Muscle of leg (tissue), 16 donors: ENCODE measurements at places on chromosomes 1 and 21. TPM values are rescaled to one million over a fixed set of nuclear protein-coding genes. Genes with fewer than 3 reads are reported as not detected.

DNA sequence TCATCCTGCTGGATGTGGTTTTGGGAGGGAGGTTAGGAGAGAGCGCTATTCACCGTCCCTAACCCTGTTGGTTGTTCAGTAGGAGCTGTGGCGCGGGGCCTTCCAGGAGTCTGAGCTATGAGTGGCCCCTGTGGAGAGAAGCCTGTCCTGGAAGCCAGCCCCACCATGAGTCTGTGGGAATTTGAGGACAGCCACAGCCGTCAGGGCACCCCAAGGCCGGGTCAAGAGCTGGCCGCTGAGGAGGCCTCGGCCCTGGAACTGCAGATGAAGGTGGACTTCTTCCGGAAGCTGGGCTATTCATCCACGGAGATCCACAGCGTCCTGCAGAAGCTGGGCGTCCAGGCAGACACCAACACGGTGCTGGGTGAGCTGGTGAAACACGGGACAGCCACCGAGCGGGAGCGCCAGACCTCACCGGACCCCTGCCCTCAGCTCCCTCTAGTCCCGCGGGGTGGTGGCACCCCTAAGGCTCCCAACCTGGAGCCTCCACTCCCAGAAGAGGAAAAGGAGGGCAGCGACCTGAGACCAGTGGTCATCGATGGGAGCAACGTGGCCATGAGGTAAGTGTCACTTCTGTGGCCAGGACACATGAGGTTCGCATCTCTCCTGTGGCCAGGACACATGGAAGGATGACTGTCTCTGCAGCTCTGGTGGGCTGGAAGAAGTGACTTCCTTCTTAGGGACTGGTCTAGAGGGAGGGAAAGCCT lies 1.2 kb downstream of the ZC3H12A start:
- DNase-seq, result no peak

Gene TBX19
- total RNA-seq, result 0.80 TPM

- DNase-seq, result peak; percentile 96
Observed at GRCh38 chr1:21338573-21339355, 48.5 kb upstream of the ECE1 start.

Gene ANKRD45
- total RNA-seq, result 0.53 TPM

DNA sequence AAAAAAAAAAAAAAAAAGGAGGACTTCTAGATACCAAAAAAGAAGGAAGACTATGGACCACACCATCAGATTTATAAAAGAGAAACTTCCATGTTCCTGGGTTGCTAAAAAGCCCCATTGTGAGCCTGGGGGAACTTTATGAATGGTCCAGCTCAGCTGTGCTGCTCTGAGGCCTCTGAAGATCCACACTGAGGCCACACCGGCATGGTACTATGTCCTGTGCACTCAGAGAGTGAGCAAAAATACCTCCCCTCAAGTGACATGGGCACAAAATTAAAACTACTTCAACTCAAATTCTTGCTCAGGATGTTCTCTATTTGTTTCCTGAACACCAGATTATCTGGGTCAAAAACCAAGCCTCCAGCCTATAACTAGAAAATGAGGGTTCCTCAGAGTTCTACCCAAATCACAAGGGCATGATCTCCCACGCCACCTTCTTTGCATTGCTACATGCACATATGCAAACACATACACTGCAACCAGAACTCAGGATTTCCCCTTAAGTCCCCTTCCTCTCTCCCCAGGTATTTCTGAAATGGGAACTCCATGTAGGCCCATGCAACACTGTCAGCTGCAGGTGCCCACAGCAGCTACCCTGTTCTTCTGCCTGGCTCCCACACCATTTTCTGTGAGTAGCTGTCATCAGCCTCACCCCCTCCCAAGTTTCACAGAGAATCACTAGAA lies 94.4 kb downstream of the SH3GLB1 start:
- no peak for DNase-seq

Gene SPRTN
- total RNA-seq, result 8.1 TPM

DNA sequence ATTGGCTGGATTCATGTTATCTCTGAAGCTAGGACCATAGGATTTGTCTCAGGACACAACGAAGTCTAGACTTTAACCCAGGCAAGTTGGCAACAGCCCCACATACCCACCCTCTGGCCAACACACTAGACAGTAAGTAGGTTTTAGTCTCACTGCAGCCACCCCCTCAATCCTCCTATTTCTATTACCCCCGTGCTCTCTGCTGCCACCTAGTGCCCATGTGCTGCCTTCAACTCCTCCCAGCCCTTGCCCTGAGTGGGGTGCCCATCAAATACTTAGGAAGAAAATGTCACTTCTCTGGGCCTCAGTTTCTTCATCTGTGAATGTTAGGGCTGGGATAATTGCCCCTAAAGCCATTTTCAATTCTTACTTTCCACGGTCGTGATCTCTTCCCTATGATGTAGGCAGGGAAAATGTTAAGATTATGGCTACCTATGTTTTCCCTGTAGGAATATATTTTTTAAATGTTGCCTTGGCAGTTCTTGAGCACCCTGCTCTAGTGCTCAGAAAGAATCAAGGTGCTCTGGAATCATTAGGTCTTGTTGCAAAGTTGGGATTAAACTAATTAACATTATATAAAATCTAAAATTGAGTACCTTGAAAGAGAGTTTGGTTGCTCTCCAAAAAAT lies 213.0 kb downstream of the LMX1A start:
- no peak for DNase-seq
